ENCODE measurements at places on chromosomes 3 and 15.

DNA sequence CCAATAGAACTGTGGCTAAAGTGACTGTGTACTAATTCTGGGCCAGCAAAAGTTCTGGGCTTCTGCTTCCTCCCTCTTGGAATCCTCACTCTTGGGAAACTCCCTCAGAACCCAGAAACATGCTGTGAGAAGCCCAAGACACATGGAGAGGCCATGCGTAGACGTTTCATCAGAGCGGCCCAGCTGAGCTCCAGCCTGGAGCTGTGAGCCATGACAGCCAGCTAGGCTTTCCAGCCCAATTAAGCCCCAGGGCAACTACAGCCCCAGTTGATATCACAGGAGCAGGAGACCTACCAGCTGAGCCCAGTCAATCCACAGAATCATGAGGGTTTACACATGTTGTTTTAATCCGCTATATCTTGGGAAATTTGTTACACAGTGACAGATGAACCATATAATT is 43.6 kb upstream of the CNOT10 start:
- no peak for DNase-seq

- DNase-seq = no peak
Observed at GRCh38 chr3:178450476-178450875, 85.8 kb upstream of the KCNMB2 start.

GRCh38 chr3:134348524-134348923 is 25.7 kb downstream of the AMOTL2 start:
- DNase-seq = no peak

DNA sequence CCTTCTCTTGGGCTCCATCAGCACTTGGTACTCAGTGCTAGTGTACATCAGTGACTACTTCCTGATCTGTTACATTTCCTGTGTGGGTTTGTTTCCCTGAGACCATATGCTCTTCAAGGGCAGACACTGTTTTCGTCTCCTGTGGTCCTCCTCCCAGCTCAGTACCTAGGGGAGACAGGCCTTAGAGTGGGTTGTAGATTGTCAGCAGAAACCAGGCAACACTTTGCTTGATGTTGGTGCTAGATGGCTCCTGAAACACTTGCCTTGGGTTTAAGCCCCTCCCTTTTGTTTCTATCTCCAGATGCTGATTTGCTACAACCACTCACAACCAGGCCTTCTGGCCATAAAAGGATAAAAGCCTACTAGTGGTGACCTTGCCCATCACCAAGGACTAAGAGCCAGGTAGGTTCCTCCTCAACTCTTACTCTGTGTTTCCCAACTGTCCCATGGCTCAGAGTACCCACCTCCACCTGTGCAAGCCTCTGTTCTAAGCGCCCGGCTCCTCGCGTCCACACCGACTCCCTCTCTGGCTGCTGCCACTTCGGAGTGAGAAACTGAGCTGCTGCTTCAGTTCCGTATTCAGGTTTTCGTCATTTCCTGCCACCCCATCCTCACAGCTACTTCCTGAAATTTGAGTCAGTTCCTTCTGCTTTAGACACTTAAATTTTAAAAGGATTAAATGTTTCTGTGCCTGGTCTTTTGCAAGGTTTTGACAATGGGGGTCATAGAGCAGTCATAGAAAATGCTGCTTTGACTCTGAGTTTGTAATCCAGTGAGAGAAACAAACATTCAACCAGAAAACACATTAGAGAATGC is at the start of gene HCLS1:
Gene HCLS1, minus strand, starts transcription at position 548 of the 816 bp plus-strand sequence. CDS start 2,556 bp downstream, outside the sequence.
- DNase-seq = no peak

DNA sequence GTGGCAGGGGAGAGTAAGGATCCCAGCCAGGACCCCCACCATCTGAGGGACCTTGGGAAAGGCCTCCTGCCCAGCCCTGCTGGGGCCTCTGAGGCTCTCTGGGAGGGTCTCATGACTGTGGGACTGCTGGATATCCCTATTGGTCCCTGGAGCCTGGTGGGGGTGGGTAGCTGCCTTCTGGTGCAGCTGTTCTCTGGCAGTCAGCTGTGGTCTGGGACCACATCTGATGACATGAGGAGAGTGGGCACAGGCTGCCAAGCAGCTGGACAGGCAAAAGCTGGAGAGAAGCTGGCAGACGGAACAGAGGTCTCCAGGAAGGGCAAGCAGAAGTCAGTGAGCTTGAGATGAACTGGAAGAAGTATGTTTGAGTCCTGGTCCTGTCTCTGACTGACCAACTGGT is 22.4 kb downstream of the PLEKHO2 start:
- DNase-seq = no peak

- DNase-seq = no peak
Observed at GRCh38 chr3:161443921-161444693, 52.5 kb upstream of the OTOL1 start.

DNA sequence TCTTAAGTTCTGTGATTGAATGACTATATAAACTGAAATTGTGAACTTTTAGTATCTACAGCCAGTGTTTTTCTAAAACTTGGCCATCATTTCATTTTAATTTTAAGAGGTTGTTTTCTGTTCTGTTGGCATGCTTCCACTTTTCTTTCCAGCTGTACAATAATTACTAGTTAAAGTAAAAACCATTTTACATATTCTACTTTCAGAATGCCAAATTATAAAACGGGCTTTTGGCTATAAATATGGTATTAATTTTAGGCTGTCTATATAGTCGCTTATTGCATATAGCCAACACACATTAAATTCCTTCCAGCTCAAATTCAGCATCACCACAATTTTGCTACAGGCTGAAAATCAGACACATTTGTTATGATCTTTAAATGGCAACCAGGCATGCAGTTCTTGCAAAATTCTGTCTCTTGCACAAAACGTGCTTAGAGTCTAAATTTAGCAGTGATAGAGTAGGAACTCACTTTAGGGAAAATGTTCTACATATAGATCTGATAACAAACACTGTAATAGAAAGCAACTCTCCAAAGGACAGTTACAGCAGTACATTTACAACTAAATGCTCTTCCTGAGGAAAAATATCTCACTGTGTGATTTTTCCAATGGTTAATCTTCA is 81.1 kb downstream of the BTD start:
- DNase-seq = peak; percentile 63

DNA sequence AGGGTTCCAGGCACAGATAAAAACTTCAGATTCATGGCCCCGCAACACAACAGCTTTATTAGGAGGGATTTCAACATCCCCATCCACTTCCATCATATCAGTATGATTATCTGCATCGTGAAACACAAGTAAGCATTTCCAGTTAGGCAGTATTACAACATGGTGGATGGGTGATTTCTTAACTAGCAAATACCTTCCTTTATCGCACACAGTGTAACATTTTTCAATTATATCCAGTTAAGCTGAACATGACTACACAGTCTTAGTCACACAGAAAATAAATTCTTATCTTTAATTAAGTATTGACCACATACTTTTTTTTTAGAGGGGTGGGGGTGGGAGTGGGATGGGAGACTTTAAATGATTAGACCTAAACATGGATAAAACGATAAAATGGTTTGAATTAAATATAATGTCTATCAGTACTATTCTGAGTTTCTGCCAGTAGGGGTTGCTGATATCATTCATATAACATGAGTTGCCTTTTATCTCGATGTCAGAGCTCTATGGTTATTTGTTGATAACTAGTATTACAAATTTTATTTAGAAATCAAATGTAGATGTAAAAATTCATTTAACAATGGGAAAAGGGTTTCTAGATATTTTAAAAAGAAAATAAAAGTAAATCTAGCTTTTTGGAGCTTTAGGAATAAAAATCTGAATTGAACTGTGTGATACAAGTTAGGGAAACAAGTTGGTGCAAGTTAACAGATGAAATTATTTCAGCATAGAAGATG is 146.6 kb downstream of the TBL1XR1 start:
- DNase-seq = no peak

DNA sequence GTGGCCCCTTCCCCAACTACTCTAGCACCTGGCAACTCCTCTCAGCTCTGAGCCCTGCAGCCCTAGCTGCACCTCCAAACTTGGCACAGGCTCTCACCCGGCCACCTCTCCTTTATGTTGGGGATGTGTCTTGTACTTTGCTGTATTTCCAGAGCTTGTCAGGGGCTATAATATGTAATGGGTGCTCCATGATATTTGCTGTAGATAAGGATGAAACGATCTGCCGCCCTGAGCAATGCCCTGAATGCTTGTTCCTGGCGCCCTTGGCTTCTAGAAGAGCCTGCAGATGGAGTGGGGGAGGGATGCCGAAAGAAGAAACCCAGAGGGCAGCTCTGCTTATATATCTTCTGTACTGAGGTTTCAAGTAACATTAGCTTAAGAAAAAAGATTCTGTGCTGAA is 35.9 kb upstream of the ZBTB38 start:
- DNase-seq = no peak

GRCh38 chr15:88256279-88257230 is at the start of gene NTRK3:
Gene NTRK3, minus strand, starts transcription at chr15:88256739. Its CDS starts 586 bp downstream, at chr15:88256153.
- DNase-seq = no peak

DNA sequence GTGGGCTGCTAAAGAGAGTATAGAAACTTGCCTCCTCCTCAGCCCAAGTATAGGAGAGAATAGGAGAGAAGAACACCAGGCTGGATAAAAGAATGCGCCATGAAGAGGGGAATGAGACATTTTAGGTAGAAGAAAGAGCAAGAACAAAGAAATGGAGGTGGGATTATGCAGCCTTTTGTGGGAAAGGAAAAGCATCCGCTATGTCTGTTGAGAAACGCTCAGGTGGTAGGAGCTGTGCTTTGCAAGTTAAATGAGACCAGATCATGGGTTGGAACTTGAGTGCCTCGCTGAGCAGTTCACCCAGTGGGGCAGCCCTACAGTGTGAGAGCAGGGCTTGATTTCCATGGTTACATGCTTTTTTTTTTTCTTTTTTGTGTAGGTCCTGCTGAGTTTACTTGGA is 11.5 kb upstream of the RTP1 start:
- no peak for DNase-seq

DNA sequence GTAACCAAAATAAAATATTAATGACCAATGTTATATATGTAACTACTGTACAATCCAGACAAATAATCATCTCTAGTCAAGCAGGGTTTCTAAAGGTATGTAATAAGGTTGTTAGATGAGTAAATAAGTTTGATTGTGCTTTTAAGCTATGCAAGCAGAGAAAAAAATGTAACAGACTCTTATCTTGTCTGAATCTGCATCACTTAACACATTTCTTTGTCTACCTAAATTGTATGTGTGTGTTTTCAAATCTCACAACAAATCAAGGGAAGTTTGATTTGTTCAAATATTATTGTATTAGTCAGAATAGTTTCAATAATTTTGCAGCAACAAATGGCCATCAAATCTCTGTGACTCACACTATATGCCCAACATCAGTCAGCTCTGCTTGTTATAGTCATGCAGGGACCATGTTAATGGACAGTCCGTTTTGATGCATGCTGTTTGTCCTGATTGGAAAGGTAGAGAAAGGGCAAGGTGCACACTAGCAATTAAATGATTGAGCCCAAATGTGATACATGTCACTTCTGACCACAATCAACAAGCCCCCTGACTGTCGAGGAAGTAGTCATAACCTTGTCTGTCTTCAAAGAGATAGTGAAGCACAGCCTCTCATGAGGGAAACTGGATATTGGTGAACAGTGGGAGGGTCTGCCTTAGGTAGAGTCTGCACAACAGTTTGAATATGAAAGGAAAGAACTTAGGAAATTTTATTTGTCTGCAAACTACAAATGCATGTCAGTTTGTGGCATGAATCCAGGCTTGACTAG is 349.4 kb upstream of the SATB1 start:
- no peak for DNase-seq

DNA sequence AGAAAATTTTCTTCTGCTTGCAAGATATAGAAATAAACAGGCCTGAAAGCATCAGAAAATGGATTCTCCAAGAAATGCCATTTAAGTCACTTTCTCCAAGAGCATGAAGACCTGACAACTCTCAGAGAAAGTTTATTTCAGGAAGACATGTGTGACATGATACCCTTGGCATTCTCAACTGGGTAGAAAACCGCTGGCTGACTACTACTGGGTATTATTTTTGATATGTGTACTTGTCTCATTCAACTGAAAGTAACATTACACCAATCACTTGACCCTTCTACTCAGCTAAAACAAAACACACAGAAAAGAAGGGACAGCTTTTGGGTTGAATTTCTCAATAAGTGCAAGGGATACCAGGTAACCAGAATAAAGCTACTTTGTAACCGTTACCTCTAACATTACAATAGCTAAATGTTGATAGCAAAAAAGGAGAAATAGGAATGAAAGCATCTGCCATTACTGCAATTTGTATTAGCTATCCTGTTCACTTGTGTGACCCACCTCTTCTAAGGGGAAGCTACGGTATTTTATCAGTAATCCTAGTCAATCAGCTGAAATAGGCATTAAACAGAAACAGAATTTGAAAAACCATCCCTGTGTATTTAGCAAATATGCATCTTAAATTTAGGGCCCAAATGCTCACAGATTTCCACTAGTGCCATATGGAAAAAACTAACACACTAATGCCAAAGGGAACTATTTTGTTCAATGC is 7.3 kb downstream of the TRA2B start:
- no peak for DNase-seq

DNA sequence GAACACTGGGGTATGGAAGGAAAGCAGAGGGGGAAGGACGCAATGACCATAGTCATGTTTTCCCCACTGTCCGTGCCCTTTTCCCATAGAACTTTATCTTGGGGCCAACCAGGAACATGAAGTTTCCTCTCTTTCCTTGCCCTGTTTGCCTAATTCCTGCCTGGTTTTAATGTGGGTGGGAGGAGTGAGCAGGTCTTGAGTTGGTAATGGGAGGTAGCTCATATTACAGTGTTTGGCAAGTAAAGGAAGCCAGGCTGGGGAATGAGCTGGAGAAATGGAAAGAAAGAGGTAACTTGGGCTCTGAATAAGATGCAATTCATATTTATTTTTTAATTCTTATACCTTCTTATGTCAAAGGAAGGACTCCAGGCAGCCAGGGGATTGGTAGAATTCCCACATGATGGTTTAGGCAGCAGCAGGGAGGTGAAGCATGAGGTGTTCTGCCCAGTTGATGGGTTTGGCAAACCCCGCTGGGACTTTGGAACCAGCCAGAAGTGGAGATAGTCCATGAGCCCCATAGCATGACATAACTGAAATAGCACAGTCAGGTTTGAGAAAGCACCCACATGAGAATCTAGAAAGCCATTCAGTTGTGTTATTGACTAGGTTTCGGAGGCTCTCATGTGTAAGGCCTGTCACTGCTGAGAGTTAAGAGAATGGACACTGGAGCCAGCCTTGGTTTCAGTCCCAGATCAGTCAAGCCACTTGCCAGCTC is 60.0 kb downstream of the CCK start:
- no peak for DNase-seq

DNA sequence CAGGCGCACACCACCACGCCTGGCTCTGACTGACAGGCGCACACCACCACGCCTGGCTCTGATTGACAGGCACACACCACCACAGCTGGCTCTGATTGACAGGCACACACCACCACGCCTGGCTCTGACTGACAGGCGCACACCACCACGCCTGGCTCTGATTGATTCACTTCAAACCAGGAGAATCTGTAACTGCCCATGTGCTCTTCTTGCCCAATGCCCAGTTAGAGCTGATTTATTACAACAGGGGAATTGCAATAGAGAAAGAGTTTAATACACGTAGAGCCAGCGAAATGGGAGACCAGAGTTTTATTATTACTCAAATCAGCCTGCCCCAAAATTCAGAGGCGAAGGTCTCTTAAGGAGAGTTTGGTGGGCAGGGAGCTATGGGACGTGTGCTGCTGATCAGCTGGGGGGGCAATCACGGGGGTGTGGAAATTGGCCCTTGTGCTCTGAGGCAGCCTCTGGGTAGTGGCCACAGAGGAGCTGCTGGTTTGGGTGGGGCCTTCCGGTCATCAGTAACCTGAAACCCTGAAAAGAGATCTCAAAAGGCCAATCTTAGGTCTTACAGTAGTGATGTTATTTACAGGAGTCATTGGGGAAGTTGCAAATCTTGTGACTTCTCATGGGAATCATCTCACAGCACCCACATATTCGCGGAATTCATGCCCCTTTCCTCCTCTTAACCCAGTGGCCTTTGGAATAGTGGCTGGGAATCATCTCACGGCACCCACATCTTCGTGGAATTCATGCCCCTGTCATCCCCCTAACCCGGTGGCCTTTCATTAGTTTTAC is 63.8 kb upstream of the TFRC start:
- DNase-seq = no peak
